ENCODE measurements at places on chromosomes 6 and 20. TPM values are rescaled to one million over a fixed set of nuclear protein-coding genes. Genes with fewer than 3 reads are reported as not detected.

DNA sequence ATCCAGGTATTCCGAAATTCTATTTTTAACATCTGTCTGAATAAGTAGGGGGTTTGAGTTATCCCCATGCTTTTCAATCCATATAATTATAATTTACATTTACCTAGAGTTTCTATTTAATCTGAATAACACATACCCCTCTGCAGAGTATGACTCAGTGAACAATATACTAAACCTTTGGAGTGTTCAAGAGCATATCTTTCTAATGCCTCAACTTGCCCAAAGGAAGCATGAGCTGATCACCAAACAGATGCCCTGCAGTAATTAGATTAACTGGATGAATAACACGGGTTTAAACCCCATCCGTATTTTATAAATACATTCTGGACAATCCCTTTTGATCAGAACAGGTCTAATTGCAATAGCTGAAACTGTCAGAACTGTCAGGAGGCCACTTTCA lies 897.1 kb downstream of the TFAP2A start:
- DNase-seq: no peak

DNA sequence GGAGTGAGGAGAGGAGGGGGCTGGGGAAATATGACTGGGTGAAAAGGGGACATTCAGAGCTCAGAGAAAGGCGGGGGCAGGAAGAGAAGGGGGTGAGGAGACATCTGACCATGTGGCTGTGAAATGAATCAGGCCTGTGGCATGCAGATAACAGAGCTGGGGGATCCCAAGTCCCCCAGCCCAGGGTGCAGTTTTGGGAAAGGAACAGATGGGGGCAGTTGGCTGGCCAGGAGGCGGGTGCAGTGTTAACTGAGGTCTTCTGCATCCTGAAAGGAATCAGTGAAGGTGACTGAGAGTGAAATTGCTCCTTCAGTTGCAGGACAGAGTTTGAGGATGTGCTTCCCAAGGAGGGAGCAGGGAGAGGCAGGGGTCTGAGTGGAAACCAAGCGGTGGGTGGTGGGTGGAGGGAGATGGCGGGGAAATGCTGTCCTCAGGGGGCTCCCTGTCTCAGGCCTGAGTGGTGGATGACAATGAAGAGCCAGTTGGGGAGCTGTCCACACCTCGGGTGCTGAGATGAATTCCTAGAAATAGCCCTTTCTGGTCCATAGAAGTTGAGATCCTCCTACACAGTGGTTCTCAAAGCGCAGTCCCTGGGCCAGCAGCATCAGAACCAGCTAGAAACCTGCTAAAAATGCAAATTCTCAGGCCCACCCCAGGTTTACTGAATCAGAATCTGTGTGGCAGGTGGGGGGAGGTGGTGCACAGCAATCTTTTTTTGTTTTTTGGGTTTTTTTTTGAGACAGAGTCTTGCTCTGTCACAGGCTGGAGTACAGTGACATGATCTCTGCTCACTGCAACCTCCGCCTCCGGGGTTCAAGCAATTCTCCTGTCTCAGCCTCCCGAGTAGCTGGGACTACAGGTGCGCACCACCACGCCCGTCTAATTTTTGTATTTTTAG lies 26.0 kb upstream of the CCDC167 start:
- DNase-seq: no peak

- no peak for DNase-seq
These were observed 352.6 kb downstream of the ZFAND3 start for GRCh38 chr6:38171997-38172738.

DNA sequence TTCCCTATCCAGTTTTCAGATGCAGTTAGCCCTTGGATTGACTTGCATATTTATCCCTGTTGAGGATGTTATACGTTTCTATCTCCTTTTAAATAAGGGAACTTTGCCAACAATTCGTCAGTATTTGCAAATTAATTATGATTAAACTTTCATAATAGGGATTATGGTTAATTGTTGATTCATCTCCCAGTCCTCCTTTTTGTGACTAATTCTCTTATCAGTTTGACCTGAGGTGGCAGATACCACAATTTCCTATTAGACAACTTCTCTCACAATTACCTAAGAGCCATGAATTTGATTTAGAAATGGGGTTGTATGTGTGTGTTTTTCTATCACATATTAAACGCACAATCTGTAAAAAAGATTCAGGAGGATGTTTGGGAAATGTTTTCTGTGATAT lies 172.9 kb downstream of the LAMA2 start:
- DNase-seq: no peak

The CDKN1A gene
- 82.1 TPM for total RNA-seq

The ALDH5A1 gene
- total RNA-seq: 8.3 TPM

DNA sequence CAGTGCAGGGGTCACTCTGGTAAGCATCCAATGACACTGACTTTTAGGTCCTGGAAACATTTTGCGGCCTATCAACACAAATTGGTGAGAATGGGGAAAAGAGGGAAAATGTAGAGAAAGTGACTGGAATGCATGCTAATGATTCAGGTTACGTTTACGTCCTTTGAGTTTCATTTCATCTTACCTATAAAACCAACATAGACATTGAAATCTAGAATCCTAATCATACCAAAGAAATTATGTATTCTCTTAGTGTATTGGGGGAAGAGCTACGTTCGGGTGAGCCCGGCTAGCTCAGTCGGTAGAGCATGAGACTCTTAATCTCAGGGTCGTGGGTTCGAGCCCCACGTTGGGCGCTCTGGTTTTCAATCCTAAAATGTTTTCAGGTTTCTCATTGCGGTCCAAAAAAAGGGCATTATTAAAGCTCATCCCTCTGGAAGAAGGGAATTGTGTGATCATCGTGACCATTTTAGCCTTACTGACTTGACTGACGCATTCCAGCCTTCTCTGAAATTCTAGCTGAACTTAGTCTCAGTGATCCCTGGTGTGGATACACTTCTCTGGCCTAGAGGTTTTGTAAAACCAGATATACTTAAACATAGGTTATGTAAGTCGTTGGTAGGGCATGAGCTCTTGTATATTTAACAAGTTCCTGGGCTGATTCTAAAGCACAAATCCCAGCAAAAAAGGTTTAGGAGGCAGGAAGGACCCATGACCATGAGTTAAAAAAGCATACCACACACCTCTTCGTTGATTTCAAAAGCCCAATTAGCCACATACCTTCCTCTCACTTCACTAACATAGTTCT lies 18.3 kb downstream of the HMGN4 start:
- peak; percentile 75 for DNase-seq

The EYA4 gene
- total RNA-seq: 3.4 TPM
